Neural cell (in vitro differentiated cells): ENCODE measurements at places on chromosomes 2 and 18. TPM values are rescaled to one million over a fixed set of nuclear protein-coding genes. Genes with fewer than 3 reads are reported as not detected.

RNF144A gene
- 26.9 and 27.8 TPM in 2 replicates for polyA plus RNA-seq

ERFE gene
- polyA plus RNA-seq, result 0.32 TPM in 1 of 2 replicates, not detected in the other

PLGLB2 gene
- polyA plus RNA-seq, result 5.4 and 10.5 TPM in 2 replicates

TTLL4 gene
- 5.3 and 12.7 TPM in 2 replicates for polyA plus RNA-seq

SPC25 gene
- 1.8 and 2.7 TPM in 2 replicates for polyA plus RNA-seq

IL1F10 gene
- not detected in 2 replicates for polyA plus RNA-seq

NCKAP1 gene
- polyA plus RNA-seq, result 124 and 127 TPM in 2 replicates
